RWPE1 (cell line): ENCODE measurements at places on chromosomes 4 and X.
A peak's percentile ranks its signal among the peaks of the same experiment; 100 is the strongest.

- peak; percentile 6 for DNase-seq
Observed at GRCh38 chr4:1113311-1114009, at the start of gene RNF212. Gene RNF212 (minus strand): TSS chr4:1113564. CDS start chr4:1113464, 100 bp downstream.

- no peak for DNase-seq
Observed at GRCh38 chr4:182969651-182970279, 52.6 kb upstream of the DCTD start.

GRCh38 chr4:158159718-158160094, 13.1 kb downstream of the GASK1B start:
- DNase-seq, result no peak

DNA sequence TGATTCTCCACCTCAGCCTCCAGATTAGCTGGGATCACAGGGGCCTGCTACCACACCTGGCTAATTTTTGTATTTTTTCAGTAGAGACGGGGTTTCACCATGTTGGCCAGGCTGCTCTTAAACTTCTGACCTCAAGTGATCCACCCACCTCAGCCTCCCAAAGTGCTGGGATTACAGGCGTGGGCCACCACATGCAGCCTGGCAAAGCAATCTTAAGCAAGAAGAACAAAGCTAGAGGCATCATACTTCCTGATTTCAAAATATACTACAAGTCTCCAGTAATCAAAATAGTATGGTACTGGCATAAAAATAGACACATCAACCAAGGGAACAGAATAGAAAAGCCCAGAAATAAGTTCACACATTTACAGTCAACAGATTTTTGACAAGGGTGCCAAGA, 12.8 kb upstream of the F8A1 start:
- DNase-seq, result no peak

GRCh38 chrX:123990169-123990568, 28.7 kb downstream of the STAG2 start:
- no peak for DNase-seq
